Psoas muscle (tissue), 8 donors: ENCODE measurements at places on chromosomes 12 and 14. TPM values are rescaled to one million over a fixed set of nuclear protein-coding genes. Genes with fewer than 3 reads are reported as not detected.

KRT77 gene
- 0.01 TPM for polyA plus RNA-seq

- DNase-seq, result no peak
Measured at GRCh38 chr12:10361084-10361483, 28.8 kb downstream of the KLRK1 start.

- DNase-seq, result no peak
Measured at GRCh38 chr12:127599436-127599835, 667.5 kb upstream of the TMEM132C start.

GRCh38 chr12:128932521-128932920 lies 79.2 kb downstream of the GLT1D1 start:
- DNase-seq, result no peak
